ENCODE measurements at places on chromosomes 11 and 22.

GRCh38 chr11:83862691-83863090, 576.5 kb upstream of the CCDC90B start:
- DNase-seq = no peak

DNA sequence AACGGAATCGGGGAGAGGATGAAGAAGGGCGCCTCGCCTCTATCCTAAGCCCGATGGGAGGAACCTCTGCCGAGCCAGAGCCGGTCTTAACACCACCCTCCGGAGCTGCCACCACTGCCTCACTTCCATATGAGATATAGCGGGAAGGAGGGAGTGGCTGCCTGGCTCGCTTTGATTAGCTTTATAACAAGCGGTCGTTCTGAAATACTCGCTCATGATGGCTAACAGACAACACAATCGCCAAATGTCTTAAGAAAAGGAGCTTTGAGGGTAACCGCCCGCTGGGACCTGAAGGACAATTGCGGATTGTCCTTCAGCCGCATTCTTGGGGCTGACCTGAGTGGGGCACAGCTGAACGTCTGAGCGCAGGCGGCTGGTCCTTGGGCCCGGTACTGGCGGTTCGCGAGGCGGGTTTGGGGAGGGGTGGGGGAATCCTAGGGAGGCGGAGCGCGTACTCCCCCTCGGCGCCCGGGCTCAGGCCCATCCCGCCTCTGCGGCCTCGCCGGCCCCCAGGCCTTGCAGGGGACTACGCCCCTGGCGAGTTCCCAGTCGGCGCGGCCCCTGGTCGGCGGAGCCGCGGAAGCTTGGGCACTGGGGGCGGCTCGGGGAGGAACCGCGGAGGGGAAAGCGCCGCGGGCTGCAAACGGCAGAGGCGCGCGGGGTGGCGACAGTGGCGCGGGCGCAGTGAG, at the start of gene PLAAT5:
Gene PLAAT5, minus strand, starts transcription at position 617 of the 689 bp plus-strand sequence. Its CDS starts 133 bp downstream, at position 484.
- no peak for DNase-seq

DNA sequence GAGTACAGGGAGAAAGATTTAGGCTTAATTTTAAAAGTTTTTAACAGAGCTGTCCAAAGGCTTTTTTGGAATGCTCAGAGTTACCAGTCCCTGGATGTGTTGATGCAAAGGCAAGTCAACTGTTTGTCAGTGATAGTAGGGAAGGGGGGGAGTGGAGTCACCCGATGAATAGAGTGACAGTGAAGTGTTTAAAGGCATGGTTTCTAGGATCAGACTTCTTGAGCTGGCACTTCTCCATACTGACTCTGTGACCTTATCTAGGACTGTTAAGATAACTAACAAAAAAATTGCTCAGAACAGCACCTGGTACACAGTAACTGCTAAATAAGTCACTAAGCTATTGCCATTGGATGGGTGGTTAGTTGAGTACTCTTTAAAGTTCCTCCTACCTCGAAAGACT, 11.3 kb upstream of the RAG2 start:
- no peak for DNase-seq

DNA sequence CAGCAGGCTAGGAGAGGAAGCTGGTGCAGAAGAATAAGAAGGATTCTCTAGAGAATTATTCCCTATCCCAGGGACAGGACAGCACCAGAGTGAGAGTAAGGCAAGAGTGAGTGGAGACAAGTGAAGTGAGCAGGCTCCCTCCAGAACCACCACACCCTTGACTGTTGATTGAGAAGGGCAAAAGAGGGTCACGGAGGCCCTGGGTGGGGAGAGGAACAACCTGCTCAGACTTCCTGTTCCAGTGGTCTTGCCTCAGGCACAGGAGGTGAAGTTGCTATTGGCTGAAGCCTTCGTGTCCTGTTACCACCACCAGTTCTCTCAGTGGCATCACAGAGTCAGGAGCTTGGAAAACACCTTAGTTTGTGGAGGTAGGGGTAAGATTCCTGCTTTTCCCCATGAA, 51.7 kb upstream of the CCDC89 start:
- no peak for DNase-seq

GRCh38 chr11:19735157-19735908, 22.7 kb downstream of the NAV2 start:
- DNase-seq = no peak

- no peak for DNase-seq
These were observed 50.7 kb upstream of the SLC35C1 start for GRCh38 chr11:45754261-45754709.

DNA sequence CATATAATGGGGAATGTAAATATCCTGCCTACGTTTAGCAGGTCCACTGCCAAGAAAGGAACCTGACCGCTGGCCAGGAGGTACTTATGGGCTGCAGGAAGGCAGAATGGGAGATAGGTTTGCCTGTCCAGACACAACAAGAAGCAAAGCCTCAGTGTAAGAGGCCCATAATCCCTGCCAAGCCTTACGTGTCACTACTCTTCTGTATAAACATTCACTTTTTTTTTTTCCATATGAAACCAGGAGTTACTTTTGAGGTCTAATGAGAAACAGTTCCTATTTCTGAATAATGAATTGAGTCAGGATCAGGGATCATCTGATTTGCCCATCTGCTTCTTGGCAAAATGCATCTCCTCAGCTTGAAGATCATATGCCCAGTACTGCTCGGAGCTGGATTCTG, 230.2 kb downstream of the NTM start:
- no peak for DNase-seq

GRCh38 chr11:79950172-79950571, 509.3 kb upstream of the TENM4 start:
- no peak for DNase-seq

- no peak for DNase-seq
These were observed 4.1 kb downstream of the SYTL2 start for GRCh38 chr11:85806876-85807275.

DNA sequence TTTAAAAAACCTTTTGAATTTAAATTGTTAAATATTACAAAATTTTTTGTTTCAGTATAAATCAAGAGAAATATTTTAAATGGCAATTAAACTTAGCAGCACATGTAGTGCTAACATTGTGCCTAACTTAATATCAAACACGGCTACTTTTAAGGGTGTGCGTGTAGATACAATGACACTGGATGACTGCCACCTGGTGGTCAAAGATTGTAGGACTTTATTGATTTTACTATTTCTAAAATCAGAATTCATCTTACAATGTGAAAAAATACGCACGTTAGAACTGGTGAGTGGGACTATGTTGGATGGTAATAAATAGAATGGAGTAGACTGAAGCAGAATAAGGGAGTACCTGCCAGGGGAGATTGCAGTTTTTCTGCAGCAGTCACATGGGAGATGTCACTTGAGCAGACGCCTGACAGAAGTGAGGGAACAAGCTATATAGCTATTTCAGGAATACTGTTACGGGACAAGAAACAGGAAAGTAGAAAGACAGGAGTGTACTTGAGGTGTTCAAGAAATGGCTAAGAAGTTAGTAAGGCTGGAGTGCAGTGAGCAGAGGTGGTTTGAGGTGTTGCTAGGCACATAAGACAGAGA, 52.9 kb downstream of the UVRAG start:
- DNase-seq = peak; percentile 11

GRCh38 chr11:16612566-16613261, 125.7 kb upstream of the C11orf58 start:
- DNase-seq = no peak

GRCh38 chr11:72123117-72123653, 10.7 kb upstream of the ANAPC15 start:
- DNase-seq = no peak

- DNase-seq = no peak
These were observed 346.8 kb downstream of the OR4C45 start for GRCh38 chr11:50379484-50379883.

- no peak for DNase-seq
These were observed 49.7 kb upstream of the VPREB1 start for GRCh38 chr22:22194931-22195264.

DNA sequence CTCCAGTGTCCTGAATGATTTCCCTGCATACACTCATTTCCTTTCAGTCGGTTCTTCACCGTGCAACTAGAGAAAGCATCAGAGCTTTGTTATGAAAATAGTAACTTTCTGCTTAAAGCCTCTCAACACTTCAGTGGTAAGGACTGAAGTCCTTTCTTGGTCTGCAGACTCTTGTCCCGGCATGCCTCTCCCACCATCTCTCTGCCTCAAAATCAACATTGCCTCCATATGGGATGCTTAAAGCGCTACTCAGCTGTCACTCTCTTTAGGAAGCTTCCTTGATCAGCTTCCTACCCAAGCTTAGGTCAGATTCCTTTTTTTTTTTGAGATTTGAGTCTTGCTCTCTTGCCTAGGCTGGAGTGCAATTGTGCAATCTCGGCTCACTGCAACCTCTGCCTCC, 36.7 kb downstream of the APLP2 start:
- DNase-seq = no peak
